Cerebellar nuclear complex (tissue), 1 donor: ENCODE measurements at places on chromosomes 11 and 22.

DNA sequence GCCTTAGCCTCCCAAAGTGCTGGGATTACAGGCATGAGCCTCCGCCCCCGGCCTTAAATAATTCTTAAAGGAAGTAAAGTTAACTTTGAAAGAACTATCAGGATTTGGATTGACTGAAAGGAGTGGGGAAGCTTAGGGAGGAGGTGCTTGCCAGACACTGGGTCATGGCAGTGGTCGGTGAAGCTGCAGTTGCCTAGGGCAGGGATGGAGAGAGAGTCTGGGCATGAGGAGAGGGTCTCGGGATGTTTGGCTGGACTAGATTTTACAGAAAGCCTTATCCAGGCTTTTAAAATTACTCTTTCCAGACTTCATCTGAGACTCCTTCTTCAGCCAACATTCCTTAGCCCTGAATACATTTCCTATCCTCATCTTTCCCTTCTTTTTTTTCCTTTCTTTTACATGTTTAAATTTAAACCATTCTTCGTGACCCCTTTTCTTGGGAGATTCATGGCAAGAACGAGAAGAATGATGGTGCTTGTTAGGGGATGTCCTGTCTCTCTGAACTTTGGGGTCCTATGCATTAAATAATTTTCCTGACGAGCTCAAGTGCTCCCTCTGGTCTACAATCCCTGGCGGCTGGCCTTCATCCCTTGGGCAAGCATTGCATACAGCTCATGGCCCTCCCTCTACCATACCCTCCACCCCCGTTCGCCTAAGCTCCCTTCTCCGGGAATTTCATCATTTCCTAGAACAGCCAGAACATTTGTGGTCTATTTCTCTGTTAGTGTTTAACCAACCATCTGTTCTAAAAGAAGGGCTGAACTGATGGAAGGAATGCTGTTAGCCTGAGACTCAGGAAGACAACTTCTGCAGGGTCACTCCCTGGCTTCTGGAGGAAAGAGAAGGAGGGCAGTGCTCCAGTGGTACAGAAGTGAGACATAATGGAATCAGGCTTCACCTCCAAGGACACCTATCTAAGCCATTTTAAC, at the start of gene NNMT:
Gene NNMT (plus strand): TSS at position 724 of the 929 bp plus-strand sequence. CDS start 158 bp downstream, at position 882.
- no peak for DNase-seq

DNA sequence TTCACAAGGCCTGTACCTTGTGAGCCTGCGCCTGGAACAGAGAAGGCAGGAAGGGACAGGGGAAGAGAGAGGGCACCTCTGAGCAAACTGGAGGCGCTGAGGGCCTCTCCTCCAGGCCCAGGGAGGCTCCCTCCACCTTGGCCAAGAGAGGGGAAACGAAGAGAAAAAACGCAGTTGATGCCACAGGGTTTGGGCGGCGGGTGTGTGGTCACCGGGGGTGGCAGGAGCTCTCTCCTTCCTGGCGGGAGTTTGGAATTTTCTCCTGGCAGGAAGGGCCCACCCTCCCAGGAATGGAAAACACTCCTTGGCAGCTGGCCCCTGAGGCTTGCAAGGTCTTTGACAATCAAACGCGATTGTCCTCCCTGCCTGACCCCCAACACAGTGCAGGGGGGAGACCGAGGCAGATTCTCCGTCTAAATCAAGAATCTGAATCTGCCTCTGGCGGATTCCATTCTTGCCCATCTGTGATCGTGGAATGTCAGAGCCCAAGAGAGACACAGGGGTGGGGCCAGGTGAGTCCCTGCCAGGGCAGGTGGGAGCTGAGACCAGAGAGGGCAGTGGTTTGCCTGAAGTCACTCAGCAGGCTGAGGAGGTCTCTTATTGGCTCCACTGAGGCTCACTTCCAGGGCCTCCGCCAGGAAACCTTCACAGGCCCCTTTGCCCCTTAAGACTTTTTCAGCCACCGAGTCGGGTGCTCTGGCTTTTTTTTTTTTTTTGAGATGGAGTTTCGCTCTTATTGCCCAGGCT, 21.0 kb downstream of the RPL3 start:
- no peak for DNase-seq

GRCh38 chr22:49855251-49855911, 1.7 kb downstream of the ZBED4 start:
- no peak for DNase-seq

DNA sequence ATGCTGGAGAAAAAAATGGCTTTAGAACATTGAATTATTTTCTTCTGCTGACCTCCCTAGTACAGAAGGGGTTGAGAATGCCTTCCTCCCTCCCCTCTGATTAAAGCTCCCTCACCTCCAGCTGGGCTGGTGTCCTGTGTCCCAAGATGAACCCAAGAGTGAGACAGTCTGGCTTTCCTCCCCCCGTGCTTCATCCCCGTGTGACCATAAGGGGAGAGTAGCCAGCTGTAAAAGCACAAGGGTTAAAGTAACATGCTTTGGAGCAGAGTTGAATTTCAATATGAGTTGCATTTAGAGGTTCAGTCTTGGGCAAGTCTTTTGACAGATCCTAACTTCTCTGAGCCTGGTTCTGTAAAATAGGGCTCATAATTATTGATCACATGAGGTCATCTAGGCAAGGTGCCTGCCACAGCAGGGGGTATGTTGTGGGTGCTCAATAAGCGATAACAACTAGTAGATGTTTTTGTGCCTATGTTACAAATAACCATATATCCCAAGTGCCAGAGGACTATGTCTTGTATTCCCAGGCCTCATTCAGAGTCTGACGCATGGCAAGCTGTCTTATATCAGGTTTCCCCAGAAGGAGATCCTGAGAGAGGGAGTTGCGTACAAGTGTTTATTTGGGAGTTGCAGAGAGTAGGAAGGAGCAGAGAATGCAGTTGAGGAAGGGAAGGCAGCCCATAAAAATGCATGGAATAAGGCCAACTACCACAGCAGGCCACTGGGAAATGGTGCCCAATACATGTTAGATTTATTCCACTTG, 4.1 kb downstream of the PRG2 start:
- no peak for DNase-seq

DNA sequence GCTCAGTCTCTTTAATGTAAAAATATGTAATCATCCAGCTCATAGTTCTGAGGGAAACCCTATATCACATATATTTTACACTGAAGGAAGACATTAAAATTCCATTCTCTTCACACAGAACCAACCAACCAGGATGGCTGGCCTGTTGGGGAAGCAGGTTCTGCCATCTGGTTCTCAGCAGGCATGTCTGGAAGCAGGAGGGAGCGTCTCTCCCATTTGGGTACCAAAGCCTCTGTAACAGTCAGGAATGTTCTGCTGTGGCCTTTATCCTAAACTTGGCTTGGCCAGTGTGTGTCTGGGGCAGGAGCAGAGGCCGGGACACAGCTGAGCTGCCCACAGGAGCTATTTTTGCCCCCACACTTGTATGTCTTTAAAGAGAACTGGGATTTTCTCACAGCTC, 29.2 kb downstream of the SGSM3 start:
- DNase-seq: peak; percentile 49

- no peak for DNase-seq
Measured at GRCh38 chr22:19231986-19232385, 53.5 kb upstream of the SLC25A1 start.

GRCh38 chr11:34680918-34681586, 60.2 kb downstream of the EHF start:
- no peak for DNase-seq

- DNase-seq: no peak
Measured at GRCh38 chr22:41222846-41223507, 17.8 kb downstream of the CHADL start.

- DNase-seq: no peak
Measured at GRCh38 chr11:117107701-117108590, 9.7 kb upstream of the SIK3 start.

- no peak for DNase-seq
Measured at GRCh38 chr22:45294030-45294429, 9.3 kb downstream of the UPK3A start.

DNA sequence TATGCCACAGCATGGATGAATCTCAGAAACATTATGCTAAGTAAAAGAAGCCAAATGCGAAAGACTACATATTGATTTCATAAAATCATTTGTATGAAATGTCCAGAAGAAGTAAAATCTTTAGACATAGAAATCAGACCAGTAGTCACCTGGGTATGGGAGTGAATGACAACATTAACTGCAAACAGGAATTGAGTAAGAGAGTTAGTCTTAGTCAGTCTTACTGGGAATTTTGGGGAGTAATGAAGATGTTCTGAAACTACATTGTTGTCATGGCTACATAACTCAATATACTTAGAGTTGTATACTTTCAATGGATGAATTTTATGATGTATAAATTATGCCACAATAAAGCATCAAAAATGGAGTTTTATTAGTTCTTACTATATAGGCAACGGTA, 107.8 kb upstream of the CHORDC1 start:
- no peak for DNase-seq

GRCh38 chr11:7579361-7579791, 65.6 kb downstream of the PPFIBP2 start:
- DNase-seq: no peak
